CD4-positive, CD25-positive, alpha-beta regulatory T cell (primary cell): ENCODE measurements at places on chromosomes 12 and 14.
A peak's percentile ranks its signal among the peaks of the same experiment; 100 is the strongest.

DNA sequence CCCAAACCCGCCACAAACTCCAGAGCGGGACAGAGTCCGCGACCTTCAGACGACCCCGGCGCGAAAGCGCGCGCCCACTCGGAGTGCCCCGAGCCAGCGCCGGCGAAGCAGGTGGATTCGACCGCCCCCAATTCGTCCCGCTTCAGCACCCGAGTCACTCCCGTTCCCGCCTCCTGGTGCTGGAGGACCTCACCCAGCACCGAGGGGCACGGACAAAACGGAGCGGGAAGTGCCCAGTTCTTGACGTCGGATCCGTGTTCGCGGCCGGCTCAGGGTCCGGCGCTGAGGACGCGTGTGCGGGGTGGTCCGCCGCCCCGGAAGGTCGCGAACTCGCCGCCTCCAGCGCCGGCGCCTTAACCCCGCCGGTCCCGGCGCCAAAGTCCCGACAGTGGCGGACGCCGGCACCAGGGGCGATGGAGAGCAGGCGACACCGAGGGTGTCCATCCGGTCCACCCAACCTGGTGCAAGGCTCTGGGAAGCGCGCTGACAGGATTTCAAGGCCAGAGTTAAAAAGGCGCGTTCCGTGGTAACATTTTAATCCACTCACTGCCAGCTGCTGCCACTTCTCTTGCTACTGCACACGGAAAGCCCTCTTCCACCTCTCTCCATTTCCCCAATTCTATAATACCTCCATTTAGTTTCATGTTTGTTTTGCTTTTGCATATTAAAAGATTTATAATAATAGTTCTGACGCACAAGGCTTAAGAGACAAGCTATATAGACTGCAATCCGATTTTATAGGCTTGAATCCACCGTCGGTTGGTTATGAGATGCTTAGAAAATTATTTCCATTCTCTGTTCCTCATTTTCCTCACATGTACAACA is 240.0 kb upstream of the CPNE8 start:
- DNase-seq, result peak; percentile 7
- H3K4me3 ChIP-seq, result no peak overlapping the region
- H3K36me3 ChIP-seq, result no peaks in the 10 kb centered on the region
- no peaks in the 10 kb centered on the region for H3K4me1 ChIP-seq
- no peaks in the 10 kb centered on the region for H3K27me3 ChIP-seq
- no peak overlapping the region for H3K27ac ChIP-seq

DNA sequence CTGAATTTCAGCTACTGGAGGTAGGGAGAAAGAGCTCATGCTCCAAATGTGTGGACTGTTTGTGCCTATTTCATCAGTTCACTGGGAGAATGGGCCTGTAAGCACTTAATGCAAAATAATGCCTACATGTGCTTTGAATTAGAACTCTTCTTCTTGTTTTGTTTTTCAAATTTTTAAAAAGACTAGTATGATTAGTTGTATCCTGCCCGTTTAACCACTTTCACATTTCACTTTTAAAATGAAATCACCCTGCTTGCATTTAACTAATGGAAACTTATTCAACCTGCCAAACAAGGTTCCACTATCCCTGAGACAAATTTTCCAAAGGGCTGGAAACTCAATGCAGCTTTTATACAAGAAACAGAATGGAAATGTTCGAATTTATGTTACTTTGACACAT is 79.7 kb downstream of the SAMD4A start:
- H3K4me1 ChIP-seq, result no peaks in the 10 kb centered on the region
- no peak for DNase-seq
- no peaks in the 10 kb centered on the region for H3K36me3 ChIP-seq
- H3K27me3 ChIP-seq, result peaks cover 14% of the 10 kb centered on the region

GRCh38 chr12:541676-542324 is 82.1 kb downstream of the B4GALNT3 start:
- no peaks in the 10 kb centered on the region for H3K36me3 ChIP-seq
- H3K27me3 ChIP-seq, result peaks cover 2% of the 10 kb centered on the region
- no peak overlapping the region for H3K4me3 ChIP-seq
- no peak for DNase-seq
- H3K4me1 ChIP-seq, result peaks cover 19% of the 10 kb centered on the region
- H3K27ac ChIP-seq, result no peak overlapping the region

- no peak overlapping the region for H3K4me3 ChIP-seq
- peaks cover 64% of the 10 kb centered on the region for H3K36me3 ChIP-seq
- peaks cover 5% of the 10 kb centered on the region for H3K4me1 ChIP-seq
- no peak overlapping the region for H3K27ac ChIP-seq
- H3K27me3 ChIP-seq, result no peaks in the 10 kb centered on the region
Measured at GRCh38 chr14:74685056-74685455, 27.8 kb downstream of the AREL1 start.

GRCh38 chr12:79661629-79662028 is 29.1 kb downstream of the PAWR start:
- no peaks in the 10 kb centered on the region for H3K4me1 ChIP-seq
- H3K36me3 ChIP-seq, result no peaks in the 10 kb centered on the region
- H3K4me3 ChIP-seq, result no peak overlapping the region
- no peak for DNase-seq
- H3K27me3 ChIP-seq, result no peaks in the 10 kb centered on the region

GRCh38 chr12:17333287-17333686 is 727.3 kb upstream of the LMO3 start:
- no peak overlapping the region for H3K27ac ChIP-seq
- no peaks in the 10 kb centered on the region for H3K27me3 ChIP-seq
- no peaks in the 10 kb centered on the region for H3K4me1 ChIP-seq
- no peaks in the 10 kb centered on the region for H3K36me3 ChIP-seq
- H3K4me3 ChIP-seq, result no peak overlapping the region

- H3K27ac ChIP-seq, result no peak overlapping the region
- H3K4me1 ChIP-seq, result no peaks in the 10 kb centered on the region
- peaks cover 57% of the 10 kb centered on the region for H3K36me3 ChIP-seq
- no peaks in the 10 kb centered on the region for H3K27me3 ChIP-seq
- DNase-seq, result no peak
- no peak overlapping the region for H3K4me3 ChIP-seq
Measured at GRCh38 chr12:57718641-57719528, 19.7 kb downstream of the AGAP2 start.

- no peaks in the 10 kb centered on the region for H3K27me3 ChIP-seq
- no peaks in the 10 kb centered on the region for H3K4me1 ChIP-seq
- no peak for DNase-seq
- H3K4me3 ChIP-seq, result no peak overlapping the region
Measured at GRCh38 chr12:21538061-21538653, 12.1 kb downstream of the SPX start.

DNA sequence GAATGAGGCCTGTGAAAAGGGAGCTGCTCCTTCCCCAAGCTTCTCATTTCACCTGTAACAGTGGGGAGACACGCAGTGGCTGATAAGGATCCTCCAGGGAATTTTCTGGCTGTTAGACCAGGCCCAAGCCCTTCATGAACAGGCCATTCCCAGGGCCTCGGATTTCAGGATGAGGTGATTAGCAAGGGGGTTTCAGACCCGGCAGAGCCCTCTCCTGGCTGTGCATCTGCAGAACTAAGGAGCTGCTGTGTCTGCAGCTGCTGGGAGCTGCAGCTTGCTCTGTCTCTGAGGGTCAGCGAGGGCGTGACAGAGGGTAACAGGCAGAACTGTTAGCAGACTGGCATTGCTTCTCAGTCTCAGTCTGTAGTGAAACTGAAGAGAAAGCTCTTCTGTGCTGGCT is 110.4 kb downstream of the KCNA5 start:
- peaks cover 4% of the 10 kb centered on the region for H3K27me3 ChIP-seq
- no peak overlapping the region for H3K27ac ChIP-seq
- no peak for DNase-seq
- no peaks in the 10 kb centered on the region for H3K4me1 ChIP-seq

DNA sequence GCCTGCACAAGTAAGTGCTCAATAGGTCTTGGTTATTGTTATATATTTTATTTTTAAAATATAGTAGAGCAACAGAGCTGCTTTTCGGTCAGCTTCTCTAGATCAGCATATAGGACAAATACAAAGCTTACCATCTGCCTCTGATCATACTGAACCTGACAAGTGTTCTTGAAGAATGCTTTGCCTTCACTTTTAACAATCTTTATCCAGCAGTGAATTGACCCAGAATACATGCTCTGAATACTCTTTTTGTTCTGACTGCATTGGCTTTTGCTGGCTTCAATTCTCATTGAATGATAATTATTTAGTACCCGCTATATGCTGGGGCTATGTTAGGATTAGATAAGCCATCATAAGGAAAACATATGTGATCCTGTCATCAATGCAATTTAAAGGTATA is 137.8 kb downstream of the DHRS2 start:
- DNase-seq, result no peak
- H3K27me3 ChIP-seq, result peaks cover 9% of the 10 kb centered on the region
- no peak overlapping the region for H3K4me3 ChIP-seq
- H3K4me1 ChIP-seq, result no peaks in the 10 kb centered on the region

GRCh38 chr12:53267306-53267998 is 647 bp upstream of the ESPL1 start:
- peaks cover 18% of the 10 kb centered on the region for H3K4me1 ChIP-seq
- no peaks in the 10 kb centered on the region for H3K36me3 ChIP-seq
- H3K4me3 ChIP-seq, result peak overlapping the region; percentile 96
- no peaks in the 10 kb centered on the region for H3K27me3 ChIP-seq

- no peak for DNase-seq
- no peaks in the 10 kb centered on the region for H3K27me3 ChIP-seq
- peaks cover 28% of the 10 kb centered on the region for H3K4me1 ChIP-seq
- peak overlapping the region; percentile 100 for H3K4me3 ChIP-seq
Measured at GRCh38 chr12:56469007-56469930, 891 bp downstream of the SPRYD4 start.

GRCh38 chr12:29051221-29051620 is 97.9 kb upstream of the FAR2 start:
- no peaks in the 10 kb centered on the region for H3K36me3 ChIP-seq
- DNase-seq, result no peak
- H3K27me3 ChIP-seq, result peaks cover 8% of the 10 kb centered on the region
- H3K4me3 ChIP-seq, result no peak overlapping the region
- no peak overlapping the region for H3K27ac ChIP-seq

DNA sequence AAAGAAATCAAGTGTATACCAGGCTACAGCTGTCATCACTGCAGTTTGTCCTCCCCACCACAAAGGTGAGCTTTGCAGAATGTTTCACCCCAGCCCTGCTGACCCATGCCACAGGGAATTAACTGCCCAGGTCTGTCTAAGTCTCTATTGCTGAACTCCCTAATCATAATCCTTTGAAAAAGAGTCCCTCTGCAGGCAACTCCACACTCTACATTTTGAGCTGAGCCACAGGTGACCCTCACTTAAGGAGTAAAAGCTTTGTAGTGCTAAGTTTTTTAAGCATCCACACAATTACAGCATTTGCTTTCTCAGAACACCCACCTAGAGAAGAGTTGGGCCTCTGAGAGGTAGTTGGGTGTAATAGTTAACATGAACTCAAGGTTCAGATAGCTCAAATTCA is 90.0 kb downstream of the C12orf50 start:
- H3K27me3 ChIP-seq, result no peaks in the 10 kb centered on the region
- H3K27ac ChIP-seq, result no peak overlapping the region
- H3K4me1 ChIP-seq, result no peaks in the 10 kb centered on the region

DNA sequence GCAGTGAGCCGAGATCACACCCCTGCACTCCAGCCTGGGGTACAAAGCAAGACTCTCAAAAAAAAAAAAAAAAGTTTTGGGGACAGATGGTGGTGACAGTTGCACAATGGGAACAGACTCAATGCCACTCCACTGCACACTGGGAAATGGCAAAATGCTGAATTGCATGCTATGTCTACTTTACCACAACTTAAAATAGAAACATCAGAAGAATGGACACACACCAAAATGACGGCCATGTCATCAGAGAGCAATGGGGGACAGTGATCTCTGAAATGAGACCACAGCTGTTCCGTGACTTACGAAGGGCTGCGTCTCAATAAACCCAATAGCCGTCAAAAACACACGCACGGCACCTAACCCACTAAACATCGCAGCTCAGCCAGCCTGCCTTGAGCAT is 13.7 kb downstream of the DDX54 start:
- H3K36me3 ChIP-seq, result peaks cover 81% of the 10 kb centered on the region
- no peak overlapping the region for H3K4me3 ChIP-seq
- no peaks in the 10 kb centered on the region for H3K4me1 ChIP-seq
- DNase-seq, result no peak
- no peaks in the 10 kb centered on the region for H3K27me3 ChIP-seq
- H3K27ac ChIP-seq, result no peak overlapping the region

- DNase-seq, result no peak
- H3K27ac ChIP-seq, result no peak overlapping the region
- peaks cover 5% of the 10 kb centered on the region for H3K4me1 ChIP-seq
- H3K4me3 ChIP-seq, result no peak overlapping the region
- H3K27me3 ChIP-seq, result no peaks in the 10 kb centered on the region
- H3K36me3 ChIP-seq, result no peaks in the 10 kb centered on the region
Measured at GRCh38 chr14:60188115-60188514, 22.9 kb upstream of the DHRS7 start.

DNA sequence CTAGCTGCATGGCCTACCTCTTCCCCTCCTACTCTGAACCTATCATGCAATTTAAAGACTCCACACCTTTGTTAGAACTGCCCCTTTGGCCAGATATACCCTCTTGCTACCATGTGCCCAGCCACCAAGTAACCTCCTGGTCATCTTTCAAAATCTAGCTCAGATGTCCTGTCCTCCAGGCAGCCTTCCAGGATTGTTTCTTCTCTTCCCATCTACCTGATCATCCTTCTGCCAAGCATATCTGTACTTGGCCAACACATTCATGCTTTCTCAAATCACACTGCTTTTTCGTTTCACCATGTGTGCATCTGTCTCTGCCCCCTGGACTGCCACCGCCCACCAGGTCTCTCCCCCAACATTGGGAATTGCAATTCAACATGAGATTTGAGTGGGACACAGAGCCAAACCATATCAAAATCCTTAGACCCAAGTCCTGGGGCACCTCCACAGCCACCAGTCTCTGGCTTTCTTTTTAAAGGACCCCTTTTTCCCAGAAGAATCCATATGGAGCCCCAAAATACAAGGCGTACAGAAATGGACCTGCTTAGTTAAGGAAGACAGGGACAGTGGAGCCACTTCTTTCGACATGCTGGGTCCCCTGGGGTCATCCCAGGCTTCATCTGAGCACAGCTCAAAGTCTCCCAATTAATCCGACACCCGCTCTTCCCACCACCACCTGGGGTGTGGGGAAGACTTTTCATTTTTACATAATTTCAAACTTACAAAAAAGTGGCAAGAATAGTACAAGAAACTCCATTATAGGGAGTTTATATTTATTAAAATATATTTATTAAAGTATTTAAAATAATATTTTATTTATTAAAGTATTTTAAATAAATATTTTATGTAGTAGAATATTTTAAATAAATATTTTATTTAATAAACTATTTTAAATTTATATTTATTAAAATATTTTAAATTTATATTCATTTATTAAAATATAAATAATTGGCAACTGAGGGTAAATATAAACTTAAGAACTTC is 7.9 kb upstream of the CMKLR1 start:
- H3K4me1 ChIP-seq, result no peaks in the 10 kb centered on the region
- peak; percentile 5 for DNase-seq
- H3K27me3 ChIP-seq, result no peaks in the 10 kb centered on the region
- no peak overlapping the region for H3K4me3 ChIP-seq
- no peak overlapping the region for H3K27ac ChIP-seq

- no peak overlapping the region for H3K4me3 ChIP-seq
- H3K27me3 ChIP-seq, result no peaks in the 10 kb centered on the region
- no peak for DNase-seq
- H3K36me3 ChIP-seq, result no peaks in the 10 kb centered on the region
- no peaks in the 10 kb centered on the region for H3K4me1 ChIP-seq
Measured at GRCh38 chr14:95356245-95356869, 36.6 kb upstream of the CLMN start.
